ENCODE measurements at places on chromosomes 6 and 20. TPM values are rescaled to one million over a fixed set of nuclear protein-coding genes. Genes with fewer than 3 reads are reported as not detected.

The RUNX2 gene
- total RNA-seq = 13.9 TPM

The OR10C1 gene
- not detected for total RNA-seq

The CEP162 gene
- total RNA-seq = 9.7 TPM

The HLA-DQB2 gene
- total RNA-seq = not detected

The ACSS1 gene
- 33.1 TPM for total RNA-seq

The NNAT gene
- not detected for total RNA-seq

The SIRPB2 gene
- 0.30 TPM for total RNA-seq

The SENP6 gene
- total RNA-seq = 132 TPM

The BTNL2 gene
- total RNA-seq = not detected

The LY6G6F gene
- 0.56 TPM for total RNA-seq

GRCh38 chr20:49846206-49846807 is 33.7 kb downstream of the SLC9A8 start:
- H3K27me3 ChIP-seq = no peaks in the 10 kb centered on the region
- no peaks in the 10 kb centered on the region for H3K4me1 ChIP-seq
- H3K27ac ChIP-seq = no peak overlapping the region
- DNase-seq = no peak

- no peak for DNase-seq
- H3K27me3 ChIP-seq = no peaks in the 10 kb centered on the region
- no peaks in the 10 kb centered on the region for H3K36me3 ChIP-seq
- H3K4me1 ChIP-seq = peaks cover 40% of the 10 kb centered on the region
- no peak overlapping the region for H3K4me3 ChIP-seq
Measured at GRCh38 chr6:85670573-85670972, 27.9 kb upstream of the SYNCRIP start.

- H3K27me3 ChIP-seq = no peaks in the 10 kb centered on the region
- no peak overlapping the region for H3K4me3 ChIP-seq
- DNase-seq = no peak
Measured at GRCh38 chr20:31496761-31497295, 17.4 kb upstream of the HM13 start.

DNA sequence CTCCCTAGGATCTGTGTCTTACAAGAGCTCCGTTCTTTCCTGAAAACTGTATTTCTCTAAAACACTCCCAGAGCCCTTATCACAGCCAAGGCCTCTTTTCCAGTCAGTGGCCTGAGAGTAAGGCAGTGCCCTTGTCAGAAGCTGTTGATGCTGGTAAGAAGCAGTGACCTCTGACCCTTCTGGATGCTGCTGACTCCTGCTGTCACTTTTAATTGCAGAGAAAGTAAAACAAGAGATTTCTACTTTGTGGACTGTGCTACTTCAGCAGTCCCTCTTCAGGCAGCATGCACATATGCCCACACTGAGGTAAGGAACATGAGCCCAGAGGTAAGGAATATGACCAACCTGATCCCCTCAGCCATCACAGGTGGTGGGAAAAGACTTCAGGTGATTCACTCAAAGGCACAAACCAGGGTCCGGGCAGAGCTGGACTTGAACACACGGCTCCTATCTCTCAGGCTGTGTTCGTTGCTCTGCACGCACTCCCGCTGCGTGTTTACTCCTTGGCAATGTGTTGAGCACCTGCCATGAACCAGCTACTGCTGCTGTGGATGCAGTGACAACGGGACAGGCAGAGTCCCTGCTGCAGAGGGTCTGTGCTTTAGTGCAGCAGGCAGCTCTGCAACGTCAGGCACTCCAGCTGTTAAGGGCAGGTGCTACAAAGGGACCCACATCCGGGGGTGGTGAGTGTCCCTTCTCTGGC is 201.9 kb upstream of the CST7 start:
- no peak overlapping the region for H3K27ac ChIP-seq
- H3K4me1 ChIP-seq = no peaks in the 10 kb centered on the region
- H3K27me3 ChIP-seq = no peaks in the 10 kb centered on the region
- no peak for DNase-seq
- no peaks in the 10 kb centered on the region for H3K36me3 ChIP-seq

DNA sequence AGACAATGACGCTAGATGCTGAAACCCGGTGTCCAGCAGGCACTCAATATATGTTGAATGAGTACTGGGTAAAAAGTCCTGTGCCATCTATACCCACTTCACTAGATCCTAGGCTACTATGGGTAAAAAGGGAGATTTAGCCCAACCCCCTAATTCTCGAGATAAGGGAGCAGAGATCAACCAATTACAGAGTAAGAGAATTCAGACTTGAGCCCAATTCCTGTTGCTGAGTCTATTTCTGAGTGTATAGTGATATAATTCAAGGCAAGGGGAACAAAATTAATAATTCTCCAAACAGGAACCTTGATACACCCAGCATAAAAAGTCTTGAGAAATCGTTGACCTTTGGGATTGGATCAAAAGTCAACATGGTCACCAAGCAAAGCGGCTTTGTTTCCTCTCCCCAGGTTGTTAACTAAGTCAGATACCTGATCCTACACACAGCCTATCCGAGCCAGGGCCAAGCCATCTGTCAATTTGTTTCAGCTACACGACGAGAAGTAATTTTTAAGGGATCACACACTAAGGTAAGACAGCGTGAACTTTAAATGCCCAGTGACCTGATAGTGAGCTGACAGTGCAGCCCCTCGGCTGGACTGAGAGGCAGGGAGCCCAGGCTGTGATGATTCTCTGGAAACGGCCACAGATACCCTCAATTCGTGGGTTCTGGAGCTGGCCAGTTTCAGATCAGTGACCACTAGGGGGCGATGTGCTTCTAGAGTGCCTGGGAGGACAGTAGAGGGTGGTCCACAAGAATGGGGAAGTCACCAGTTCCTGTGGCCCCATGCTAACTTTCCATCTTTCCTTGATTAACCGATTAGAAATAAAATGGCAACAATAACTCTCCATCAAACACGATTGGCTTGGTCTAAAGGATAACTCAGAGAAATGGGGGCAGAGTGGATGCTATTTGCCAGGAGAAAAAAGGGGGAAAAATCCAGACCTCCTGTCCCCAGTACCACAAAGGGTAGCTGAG is 46.2 kb downstream of the SLC22A23 start:
- H3K27me3 ChIP-seq = no peaks in the 10 kb centered on the region
- no peaks in the 10 kb centered on the region for H3K4me1 ChIP-seq
- H3K4me3 ChIP-seq = no peak overlapping the region
- no peaks in the 10 kb centered on the region for H3K36me3 ChIP-seq

- H3K27ac ChIP-seq = no peak overlapping the region
- no peaks in the 10 kb centered on the region for H3K4me1 ChIP-seq
- H3K27me3 ChIP-seq = no peaks in the 10 kb centered on the region
- H3K36me3 ChIP-seq = no peaks in the 10 kb centered on the region
Measured at GRCh38 chr20:58553841-58554240, 38.6 kb upstream of the APCDD1L start.

DNA sequence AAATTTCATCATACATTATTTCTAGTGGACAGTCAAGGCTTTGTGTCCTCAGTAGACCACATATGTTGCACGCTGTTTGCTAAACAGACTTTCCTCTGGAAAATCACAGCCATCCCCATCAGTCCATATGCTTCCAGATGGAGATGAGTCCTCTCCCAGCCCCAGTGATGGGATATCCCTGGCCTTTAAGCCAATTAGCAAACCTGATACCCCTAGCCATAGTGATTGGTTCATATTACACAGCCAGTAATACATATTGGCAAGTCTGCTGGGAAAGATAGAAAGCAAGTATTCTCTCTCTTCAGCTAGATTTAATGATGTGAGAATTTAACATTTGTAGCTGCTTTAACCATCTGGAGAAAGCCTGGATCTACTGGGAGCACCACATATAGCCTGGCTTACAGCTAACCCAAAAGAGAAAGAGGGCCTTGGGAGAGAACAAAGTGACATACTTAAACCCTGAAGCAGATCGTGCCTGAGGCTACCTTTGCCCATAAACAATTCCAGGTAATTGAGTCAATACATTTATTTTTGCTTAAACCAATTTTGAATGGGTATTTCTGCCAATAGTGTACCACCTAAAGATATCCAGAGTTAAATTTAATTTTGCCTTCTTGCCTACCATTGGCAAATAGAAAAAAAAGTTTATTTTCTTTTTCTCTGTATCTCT is 103.5 kb upstream of the HIVEP1 start:
- no peak overlapping the region for H3K27ac ChIP-seq
- no peaks in the 10 kb centered on the region for H3K4me1 ChIP-seq
- no peak overlapping the region for H3K4me3 ChIP-seq
- H3K27me3 ChIP-seq = no peaks in the 10 kb centered on the region
- no peak for DNase-seq

- no peak overlapping the region for H3K4me3 ChIP-seq
- peaks cover 8% of the 10 kb centered on the region for H3K27me3 ChIP-seq
- no peak overlapping the region for H3K27ac ChIP-seq
- no peaks in the 10 kb centered on the region for H3K36me3 ChIP-seq
- no peak for DNase-seq
Measured at GRCh38 chr6:868201-868600, 175.3 kb upstream of the EXOC2 start.

GRCh38 chr6:18262702-18263417 is 1.5 kb downstream of the DEK start:
- peak overlapping the region; percentile 83 for H3K27ac ChIP-seq
- H3K4me1 ChIP-seq = peaks cover 20% of the 10 kb centered on the region
- peak; percentile 33 for DNase-seq
- H3K27me3 ChIP-seq = no peaks in the 10 kb centered on the region
- peak overlapping the region; percentile 66 for H3K4me3 ChIP-seq
- peaks cover 4% of the 10 kb centered on the region for H3K36me3 ChIP-seq

DNA sequence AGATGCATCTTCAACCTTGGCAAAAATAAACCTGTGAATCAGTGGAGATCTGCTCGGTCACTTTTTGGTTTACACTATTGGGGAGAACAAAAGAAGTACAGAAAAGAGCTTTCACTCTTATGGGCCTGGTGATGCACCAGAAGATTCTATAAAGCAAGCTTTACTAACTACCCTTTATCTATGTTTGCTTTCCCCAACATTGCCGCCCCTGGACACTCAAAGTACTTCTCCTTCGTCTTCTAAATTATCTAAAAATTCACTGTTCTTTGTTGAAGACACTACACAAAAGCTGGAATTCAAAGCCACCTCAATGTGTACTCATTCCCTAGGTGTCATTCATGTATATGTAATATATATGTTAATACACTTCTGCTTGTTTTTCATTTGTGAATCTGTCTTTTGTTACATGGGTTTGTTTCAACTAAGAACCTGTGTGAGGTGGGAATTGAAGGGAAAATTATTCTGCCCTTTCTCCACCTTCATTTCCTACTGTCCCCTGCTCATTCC is 97.9 kb upstream of the BTN3A2 start:
- H3K4me1 ChIP-seq = peaks cover 6% of the 10 kb centered on the region
- H3K27ac ChIP-seq = no peak overlapping the region

DNA sequence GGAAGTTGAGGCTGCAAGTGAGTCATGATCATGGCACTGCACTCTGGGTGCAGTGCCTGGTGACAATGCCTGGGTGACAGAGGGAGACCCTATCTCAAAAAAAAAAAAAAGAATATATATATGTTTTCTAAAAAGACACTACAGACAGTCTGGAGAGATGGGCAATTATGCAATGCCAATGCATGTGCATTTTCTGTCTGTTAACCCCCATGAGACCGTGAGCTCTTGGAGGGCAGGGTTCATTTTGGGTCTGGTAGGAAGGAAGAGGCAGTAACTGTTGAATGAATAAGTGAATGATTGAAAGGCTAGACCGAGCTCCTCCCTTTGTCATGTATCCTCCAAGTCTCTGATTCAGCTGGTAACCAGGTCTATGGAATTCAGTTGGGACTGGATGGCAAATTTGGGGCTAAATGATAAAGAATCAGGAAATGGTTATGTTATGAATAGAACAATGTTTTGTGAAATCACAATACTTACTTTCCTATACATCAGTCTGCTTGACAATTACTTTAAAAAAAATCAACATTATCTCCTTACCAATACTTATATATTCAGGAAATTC is 5.6 kb upstream of the BLCAP start:
- peaks cover 4% of the 10 kb centered on the region for H3K4me1 ChIP-seq
- H3K27ac ChIP-seq = no peak overlapping the region
- H3K36me3 ChIP-seq = no peaks in the 10 kb centered on the region
- H3K27me3 ChIP-seq = no peaks in the 10 kb centered on the region

GRCh38 chr20:10309326-10309725 is 90.7 kb downstream of the SNAP25 start:
- no peak overlapping the region for H3K27ac ChIP-seq
- H3K27me3 ChIP-seq = no peaks in the 10 kb centered on the region
- DNase-seq = no peak

GRCh38 chr20:50565383-50565782 is 55.2 kb downstream of the PTPN1 start:
- H3K4me3 ChIP-seq = no peak overlapping the region
- no peak for DNase-seq
- H3K27me3 ChIP-seq = no peaks in the 10 kb centered on the region
- no peak overlapping the region for H3K27ac ChIP-seq
- H3K4me1 ChIP-seq = peaks cover 7% of the 10 kb centered on the region

- H3K4me1 ChIP-seq = no peaks in the 10 kb centered on the region
- no peak overlapping the region for H3K27ac ChIP-seq
- no peak for DNase-seq
- no peak overlapping the region for H3K4me3 ChIP-seq
Measured at GRCh38 chr20:10381477-10381876, 52.5 kb downstream of the MKKS start.

DNA sequence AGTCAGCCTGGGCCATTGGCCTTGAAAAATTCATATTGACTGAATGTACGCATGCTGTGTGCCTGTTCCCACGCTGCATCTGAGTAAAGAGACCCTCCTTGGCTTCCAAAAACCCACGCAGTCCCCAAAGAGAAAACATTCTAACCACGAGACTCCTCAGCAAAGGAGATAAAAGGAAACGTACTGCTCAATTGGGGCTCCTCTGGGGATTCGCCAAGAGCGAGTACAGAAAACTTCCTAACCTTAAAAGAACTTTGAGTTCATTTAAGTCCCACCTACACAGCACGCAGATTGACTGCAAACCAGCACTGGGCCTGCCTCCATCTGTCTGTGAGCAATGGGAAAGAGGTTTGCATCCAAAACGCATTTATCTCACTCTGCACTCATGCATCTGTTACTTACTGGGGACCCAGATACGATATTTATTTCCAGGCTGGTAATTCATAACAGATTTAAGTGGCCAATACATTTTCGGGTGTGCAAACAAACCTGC is 505.9 kb upstream of the CHD6 start:
- H3K4me1 ChIP-seq = no peaks in the 10 kb centered on the region
- no peak overlapping the region for H3K4me3 ChIP-seq
- no peaks in the 10 kb centered on the region for H3K27me3 ChIP-seq
- no peak for DNase-seq
- H3K27ac ChIP-seq = no peak overlapping the region

DNA sequence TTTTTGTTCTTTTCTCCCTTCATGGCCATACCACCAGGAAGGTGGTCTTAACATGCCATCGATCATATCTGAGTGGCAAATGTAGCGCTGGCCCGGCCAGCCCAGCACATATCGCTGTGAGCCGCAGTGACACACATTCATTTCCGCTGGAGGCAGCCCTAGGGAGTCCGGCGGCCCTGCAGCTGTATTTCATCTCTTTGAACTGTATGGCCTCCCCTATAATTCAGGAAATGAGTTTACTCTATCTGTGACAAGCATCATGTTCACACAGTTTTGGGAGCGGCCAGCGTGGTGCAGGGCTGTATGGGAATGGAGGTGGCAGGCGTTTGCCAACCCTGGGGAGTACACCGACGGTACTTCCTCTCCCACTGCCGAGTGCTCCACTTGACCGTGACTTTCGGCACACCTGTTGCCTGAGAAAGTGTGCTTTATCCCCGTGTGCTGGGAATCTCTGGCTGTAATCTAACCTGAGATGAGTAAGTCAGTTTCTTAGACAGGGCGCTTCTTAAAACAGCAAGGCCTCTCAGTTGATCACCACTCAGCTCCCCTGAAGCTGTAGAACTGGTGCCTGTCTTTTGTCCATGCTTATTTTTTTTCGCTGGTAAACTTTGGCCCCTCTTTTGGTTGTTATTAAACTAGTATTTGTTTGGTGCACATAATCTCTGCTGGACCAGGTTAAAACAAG is 257.1 kb upstream of the TAB2 start:
- H3K27ac ChIP-seq = no peak overlapping the region
- H3K4me1 ChIP-seq = peaks cover 9% of the 10 kb centered on the region
- no peaks in the 10 kb centered on the region for H3K27me3 ChIP-seq
- peak; percentile 25 for DNase-seq
- H3K4me3 ChIP-seq = peak overlapping the region; percentile 25

All from naive thymus-derived CD4-positive, alpha-beta T cell (primary cell).